ENCODE measurements at places on chromosomes 13 and 19.
A peak's percentile ranks its signal among the peaks of the same experiment; 100 is the strongest.

DNA sequence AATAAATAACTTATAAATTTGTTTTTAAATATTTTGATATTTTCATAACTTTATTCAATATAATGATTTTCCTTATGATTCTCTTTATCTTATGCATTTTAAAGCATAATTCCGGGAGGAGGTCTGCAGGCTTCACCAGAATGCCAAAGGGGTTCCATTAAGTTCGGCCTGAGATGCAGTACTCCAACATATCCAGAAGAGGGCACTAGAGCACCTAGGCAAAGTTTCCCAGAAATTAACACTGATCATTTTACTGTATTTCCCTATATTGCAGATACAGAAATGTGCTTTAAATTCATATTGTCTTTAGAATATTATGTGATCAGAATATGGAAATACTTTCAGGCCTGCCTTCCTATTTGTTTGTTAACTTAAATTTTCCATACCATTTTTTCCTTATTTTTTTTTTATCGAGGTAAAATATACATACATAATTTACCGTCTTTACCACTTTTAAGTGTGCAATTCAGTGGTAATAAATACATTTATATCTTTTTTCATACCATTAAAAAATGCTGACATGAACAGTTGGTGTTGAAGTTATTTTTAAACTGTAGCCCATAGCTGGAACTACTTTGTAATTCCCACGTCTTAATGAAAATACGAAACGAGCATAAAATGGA lies 58.9 kb upstream of the TM9SF2 start:
- peak; percentile 48 for DNase-seq

GRCh38 chr13:24834902-24835510 lies 71.0 kb downstream of the RNF17 start:
- DNase-seq: no peak

GRCh38 chr19:42553292-42554045 lies 25.2 kb upstream of the CEACAM1 start:
- no peak for DNase-seq

DNA sequence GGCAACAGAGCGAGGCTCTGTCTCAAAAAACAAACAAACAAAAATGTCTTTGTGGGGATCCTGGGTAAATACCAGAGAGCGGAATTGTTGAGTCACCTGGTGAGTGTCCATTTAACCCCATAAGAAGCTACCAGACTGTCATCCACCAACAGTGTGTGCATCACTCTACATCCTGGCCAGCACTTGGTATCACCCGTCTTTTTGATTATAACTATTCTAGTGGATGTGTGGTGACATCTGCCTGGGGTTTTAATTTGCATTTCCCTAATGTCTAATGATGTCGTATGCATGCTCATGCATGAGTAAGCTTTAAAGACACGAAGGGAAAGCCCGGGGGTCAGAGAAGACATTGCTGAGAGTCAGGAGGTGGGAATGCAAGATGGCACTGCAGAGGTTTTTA lies 126.7 kb upstream of the MRI1 start:
- DNase-seq: no peak

DNA sequence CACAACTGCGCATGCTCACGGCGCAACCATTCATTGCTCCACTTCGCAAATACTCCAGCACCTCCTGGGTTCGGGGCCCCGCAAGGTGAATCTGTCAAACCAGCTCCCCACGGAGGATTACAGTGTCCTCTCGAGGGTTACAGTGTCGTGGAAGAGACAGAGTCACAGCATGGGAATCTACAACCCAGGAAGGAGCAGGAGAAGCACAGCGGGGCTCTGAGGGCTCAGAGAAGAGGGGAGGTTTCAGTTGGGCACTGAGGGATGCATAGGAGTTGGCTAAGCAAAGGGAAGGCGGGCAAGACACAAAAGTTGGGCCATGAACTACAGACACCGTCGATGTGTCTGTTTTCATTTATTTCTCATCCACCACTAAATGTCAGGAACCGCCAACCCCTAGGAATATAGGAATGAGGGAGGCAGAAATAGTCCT lies 1.0 kb upstream of the GTF2F1 start:
- no peak for DNase-seq

DNA sequence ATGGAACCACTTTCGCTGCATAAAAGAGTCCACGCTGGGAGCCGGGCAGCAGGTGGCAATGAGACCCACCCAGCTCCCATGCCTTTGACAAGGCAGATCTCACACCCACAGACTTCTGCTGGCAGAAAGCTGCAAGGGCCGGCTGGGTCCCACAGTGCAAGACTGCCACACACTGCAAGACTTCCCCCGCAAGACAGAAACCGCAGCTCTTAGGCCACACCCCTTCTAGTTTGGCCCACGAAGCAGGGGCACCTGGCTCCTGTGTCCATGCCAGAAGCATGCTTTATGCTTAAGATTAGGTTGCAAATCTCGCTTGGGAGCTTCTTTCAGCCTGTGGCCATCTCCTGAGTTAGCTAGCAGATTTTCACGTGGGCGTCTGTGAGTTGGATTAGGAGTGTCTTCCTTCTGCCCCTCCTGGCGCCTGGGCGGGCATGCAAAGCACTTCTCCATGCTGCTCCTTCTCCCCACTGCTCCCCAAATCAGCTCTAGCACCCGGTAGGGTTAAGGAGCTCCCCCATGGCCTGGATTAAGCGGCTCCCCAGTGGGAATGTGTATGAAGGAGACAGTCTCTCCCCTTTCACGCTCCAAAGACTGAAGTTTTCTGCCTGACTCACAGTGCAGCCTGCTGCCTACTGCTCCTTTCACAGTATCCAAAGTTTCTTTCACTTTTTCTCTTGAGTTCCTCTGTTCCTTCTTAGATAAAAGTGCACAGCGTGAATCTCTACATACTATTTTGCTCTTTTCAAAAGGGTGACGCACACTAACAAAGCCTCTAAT lies 17.7 kb downstream of the GPC6 start:
- no peak for DNase-seq

DNA sequence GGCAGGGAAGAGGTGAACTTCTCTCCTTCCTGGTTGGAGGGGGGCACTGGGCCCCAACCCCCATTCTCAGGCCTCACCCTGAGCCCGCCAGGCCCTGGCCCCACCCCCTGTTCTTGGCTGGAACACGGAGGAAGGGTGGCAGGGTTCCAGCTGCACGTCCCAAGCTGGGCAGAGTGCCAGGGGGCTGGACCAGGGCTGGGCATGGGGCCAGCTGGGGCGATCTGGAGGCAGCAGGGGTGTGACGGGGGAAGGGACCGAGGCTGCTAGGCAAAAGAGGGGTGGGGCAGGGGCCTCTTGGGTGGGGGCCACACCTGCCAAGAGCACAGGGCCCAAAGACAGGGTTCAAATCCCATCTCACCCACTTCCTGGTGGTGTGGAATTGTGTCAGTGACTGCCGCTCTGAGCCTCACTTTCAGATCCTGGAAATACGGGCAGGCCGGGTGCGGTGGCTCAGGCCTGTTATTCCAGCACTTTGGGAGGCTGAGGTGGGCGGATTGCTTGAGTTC lies 2.2 kb downstream of the HIF3A start:
- DNase-seq: peak; percentile 97

GRCh38 chr19:30841934-30842333 lies 469.8 kb downstream of the ZNF536 start:
- no peak for DNase-seq

DNA sequence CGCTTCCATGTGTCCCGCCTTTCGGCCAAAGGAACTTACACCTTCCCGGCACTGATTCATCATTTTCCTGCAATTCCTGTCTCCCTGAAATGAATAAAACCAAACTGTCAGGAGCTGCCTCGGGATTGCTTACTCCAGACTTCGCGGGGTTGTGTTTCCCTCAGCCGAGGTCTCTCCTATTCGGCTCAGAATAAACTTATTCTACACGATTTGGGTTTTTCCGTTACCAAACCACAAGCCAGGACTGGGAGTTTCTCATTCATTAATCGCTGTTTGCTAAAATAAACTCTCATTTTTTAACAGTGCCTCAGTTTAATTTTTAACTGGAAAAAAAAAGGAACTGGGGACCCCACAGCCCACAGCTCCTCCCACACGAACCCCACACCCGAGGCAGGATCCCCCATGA lies 667 bp downstream of the ZNF878 start:
- no peak for DNase-seq

- no peak for DNase-seq
Measured at GRCh38 chr13:30338331-30338851, 31.0 kb upstream of the KATNAL1 start.

DNA sequence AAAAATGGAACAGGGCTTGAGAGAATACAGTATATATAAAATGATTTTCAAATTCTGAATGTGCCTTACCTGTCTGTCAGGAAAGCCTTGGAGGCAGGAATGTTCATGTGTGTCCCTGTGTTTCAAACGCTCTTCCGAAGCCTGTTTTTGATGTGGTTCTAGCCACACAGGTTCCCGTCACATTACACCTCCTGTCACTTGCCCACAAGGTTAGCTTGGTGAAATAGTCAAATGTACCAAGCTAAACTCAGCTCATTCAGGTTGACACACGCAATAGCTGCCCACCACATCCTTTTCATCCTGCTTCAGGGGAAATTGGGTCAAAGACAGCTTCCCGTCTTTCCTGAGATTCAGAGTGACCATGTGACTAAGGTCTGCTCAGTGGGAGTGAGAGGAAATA lies 574.0 kb downstream of the EFNB2 start:
- no peak for DNase-seq

DNA sequence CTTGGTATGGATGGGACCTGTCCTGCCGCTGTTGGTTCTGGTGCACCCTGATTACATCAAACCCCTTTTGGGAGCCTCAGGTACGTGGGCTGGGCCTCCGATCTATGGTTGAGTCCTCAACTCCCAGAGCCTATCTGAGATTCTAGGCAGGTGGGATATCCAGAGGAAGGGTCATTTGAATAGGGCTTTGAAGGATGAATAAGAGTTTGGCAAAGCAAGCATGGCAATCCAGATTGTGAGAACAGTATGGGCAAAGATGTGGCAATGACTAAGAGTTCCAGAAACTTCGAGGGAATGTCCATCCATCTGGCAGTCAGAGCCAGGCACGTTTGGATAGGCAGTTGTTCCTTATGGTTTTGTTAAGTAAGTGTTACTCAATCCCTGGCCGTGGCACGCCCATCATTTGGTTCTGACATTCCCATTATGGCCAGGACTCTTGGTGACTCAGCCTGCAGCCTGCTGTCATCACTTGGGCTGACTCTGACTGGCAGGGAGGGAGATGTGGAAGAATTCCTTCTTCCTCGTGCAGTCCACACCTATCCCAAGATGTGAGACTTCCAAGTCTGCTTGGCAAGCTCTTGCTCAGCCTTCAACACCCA lies 21.5 kb downstream of the CYP4F22 start:
- no peak for DNase-seq

- no peak for DNase-seq
Measured at GRCh38 chr13:43425234-43425633, 361.5 kb downstream of the ENOX1 start.

GRCh38 chr19:54473071-54473891 lies at the start of gene CDC42EP5:
Gene CDC42EP5 (minus strand): TSS chr19:54473296. CDS start chr19:54465547, 7,749 bp downstream.
- no peak for DNase-seq

DNA sequence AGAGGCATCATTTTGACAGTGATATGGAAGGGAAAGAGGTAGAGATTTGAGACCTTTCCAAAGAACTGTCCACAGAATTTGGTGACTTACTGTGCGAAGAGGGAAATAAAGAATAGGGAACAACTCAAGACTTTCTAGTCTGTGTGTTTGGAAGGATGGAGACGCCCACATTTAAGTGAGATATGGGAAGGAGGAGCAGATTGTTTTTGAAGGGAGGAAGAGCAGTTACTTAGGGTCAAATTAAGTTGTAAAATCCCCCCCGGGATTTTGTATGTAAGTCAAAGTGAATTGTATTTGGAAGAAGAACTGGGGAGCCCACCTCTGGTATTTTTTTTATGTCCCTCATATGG lies 1.2 kb downstream of the USPL1 start:
- DNase-seq: no peak

DNA sequence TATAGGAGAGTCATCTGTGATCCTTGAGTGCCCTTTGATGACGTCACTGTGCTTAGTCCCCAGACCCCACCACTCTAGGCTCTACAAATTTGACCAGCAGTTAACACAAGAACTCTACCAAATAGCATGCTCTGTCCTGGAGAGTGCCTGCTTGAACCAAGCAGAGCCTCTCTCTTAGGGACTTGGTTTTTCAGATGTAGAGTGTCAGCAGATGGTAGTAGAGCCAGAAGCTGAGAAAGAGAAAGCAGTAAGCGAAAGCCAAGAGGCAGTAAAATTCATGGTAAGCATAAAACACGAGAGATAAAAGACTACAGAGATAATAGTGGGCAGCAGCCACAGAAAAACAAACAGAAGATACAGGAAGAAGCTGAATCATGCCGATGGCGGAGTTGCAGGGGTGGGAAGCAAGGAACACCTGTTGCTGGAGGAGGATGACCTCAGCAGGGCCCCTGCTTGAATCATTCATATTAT lies 193.3 kb downstream of the SLC7A1 start:
- DNase-seq: peak; percentile 14

DNA sequence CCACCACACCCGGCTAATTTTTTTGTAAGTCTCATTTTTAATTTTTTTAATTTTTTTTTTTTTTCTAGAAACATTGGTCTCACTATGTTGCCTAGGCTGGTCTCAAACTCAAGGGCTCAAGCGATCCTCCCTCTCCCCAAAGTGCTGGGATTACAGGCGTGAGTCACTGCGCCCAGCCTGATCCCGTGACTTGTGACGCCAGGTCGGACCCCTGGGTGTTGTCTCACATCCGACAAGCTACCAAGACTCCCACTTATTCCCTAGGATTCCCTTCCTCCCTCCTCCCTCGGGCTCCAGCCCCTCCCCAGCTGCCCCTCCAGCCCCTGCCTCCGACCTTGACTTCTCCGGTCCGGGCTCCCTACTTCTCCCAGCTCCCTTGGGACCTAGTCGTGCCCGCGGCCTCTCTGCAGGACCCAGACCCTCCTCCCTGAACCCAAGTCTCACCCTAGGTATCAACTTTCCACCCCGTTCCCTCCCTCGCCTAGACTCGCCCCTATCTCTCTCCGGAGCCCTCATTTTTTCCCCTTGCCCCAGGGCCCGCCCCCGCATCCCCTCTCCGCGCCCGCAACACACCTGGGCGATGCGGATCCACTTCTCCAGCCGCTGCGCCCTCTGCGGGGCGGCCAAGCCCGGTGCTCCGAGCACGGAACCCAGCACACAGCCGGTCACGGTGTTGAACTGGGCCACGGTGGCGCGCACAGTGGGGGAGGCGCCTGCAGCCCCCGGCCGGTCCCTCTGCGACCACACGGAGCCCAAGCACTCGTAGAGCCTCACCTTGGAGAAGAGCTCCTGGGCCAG lies 13.1 kb downstream of the RGL3 start:
- DNase-seq: no peak

Data from left lung (tissue), 14 donors.